ENCODE measurements at places on chromosomes 5 and 9.

- no peak for DNase-seq
These were observed 168.4 kb upstream of the MAP1B start for GRCh38 chr5:71938895-71939294.

- no peak for DNase-seq
These were observed 592.9 kb downstream of the SEMA5A start for GRCh38 chr5:8953016-8953415.

GRCh38 chr9:130890870-130891687 lies 5.5 kb downstream of the QRFP start:
- DNase-seq: no peak

GRCh38 chr9:99577351-99577750 lies 244.3 kb upstream of the NR4A3 start:
- no peak for DNase-seq

GRCh38 chr9:104961238-104961637 lies 33.3 kb upstream of the ABCA1 start:
- no peak for DNase-seq

DNA sequence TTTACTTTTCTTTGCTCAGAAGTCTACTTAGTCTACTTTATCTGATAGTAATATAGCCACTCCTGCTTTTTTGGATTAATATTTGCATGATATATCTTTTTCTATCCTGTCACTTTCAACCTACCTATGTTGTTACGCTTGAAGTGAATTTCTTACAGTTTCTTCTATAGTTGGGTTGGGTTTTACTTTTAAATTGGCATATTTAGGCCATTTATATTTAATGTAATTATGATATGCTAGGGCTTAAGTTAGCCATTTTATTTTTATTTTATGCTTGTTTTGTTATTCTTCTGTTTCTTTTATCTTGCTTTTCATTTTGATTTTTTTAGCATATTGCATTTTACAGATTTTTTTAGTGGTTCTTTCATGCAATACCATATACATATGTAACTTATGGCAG lies 164.7 kb downstream of the AOPEP start:
- DNase-seq: no peak

- no peak for DNase-seq
These were observed 2.0 kb upstream of the GCNT4 start for GRCh38 chr5:75054134-75054930.

- no peak for DNase-seq
These were observed 2163.5 kb upstream of the WWC1 start for GRCh38 chr5:166127766-166128570.

DNA sequence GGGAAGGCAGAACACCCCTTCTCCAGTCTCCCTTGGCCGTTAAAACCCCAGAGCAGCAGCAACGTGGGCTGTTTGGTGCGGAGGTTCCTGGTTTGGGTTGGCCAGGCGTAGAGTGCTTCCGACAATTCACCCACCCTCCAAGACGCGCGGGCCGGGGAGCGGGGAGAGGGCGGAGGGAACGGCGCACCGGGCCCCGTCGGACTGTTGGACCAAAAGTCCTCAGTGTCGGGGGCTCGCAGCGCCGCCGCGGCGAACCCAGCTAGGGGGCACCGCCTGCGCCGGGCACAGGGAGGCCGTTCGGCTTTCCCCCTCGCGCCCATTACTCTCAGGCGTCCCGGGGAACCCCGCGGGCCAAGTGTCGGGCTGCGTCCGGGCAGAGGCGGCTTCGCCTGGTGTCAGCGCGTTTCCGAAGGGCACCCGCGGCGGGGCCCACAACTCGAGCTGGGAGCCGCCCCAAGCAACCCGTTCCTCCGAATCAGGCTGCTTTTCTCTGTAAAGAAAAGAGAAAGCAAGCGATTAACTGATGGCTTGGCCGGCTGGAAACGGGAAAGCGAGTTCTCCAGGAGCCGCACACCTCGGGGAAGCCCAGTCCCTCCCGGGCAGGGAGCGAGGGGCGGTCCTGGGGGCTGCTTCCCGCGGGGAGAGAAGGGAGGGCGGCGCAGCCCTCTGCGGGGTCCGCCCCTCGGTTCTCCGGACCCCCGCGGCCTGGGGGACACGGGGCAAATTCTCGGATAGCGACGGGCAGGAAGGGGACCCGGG lies 145.5 kb downstream of the ERCC6L2 start:
- peak; percentile 74 for DNase-seq

DNA sequence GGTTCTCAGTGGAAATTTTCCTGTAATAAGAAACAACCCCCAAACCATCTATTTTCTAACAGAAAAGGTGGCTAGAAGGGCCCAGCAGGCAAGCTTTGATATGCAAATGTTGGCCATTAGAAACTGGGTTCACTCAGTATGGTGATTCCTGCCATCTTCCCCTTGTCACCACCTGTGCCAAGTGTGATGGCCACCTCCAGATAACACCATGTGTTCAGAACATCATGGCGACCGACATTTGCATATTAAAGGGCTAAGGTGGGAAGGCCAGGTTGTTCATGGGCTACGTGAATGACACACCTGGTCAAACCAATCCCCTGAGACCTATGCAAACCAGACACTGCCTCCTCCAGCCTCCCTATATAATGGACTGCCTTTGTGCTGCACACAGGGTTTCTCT lies 20.4 kb downstream of the FOXE1 start:
- no peak for DNase-seq

GRCh38 chr5:181164076-181164952 lies 16.9 kb downstream of the OR2V2 start:
- DNase-seq: no peak

- no peak for DNase-seq
These were observed 82.6 kb downstream of the OSTF1 start for GRCh38 chr9:75170898-75171360.

- peak; percentile 80 for DNase-seq
These were observed at the start of gene FNBP1 for GRCh38 chr9:130042885-130043653. FNBP1 (minus strand) TSS chr9:130043189; CDS start chr9:130042975, 214 bp downstream.

GRCh38 chr9:37983381-37984067 lies 79.6 kb upstream of the SLC25A51 start:
- DNase-seq: no peak

DNA sequence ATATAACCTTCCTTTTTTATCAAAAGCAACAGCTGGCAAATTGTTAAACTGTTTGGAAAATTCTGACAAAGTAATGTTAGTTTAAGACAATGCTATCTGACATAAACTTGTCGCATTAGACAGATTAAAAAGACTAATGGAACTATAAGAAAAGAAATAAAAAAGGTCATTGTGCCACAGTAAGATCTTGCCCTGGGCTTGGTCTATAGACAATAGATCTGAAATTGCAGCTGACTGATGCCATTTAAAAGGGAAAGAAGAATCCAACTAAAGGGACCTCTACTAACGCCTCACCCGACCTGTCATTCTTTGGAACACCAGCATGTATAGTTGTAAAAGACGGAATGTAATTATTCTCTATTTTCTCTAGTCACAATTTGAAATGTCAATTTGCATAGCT lies 644.4 kb upstream of the GRAMD2B start:
- no peak for DNase-seq

GRCh38 chr5:9112520-9113291 lies 433.2 kb downstream of the SEMA5A start:
- DNase-seq: no peak

GRCh38 chr9:129880654-129881546 lies 45.6 kb downstream of the USP20 start:
- DNase-seq: no peak

- no peak for DNase-seq
These were observed 22.7 kb downstream of the ANXA2R start for GRCh38 chr5:43017428-43017815.

DNA sequence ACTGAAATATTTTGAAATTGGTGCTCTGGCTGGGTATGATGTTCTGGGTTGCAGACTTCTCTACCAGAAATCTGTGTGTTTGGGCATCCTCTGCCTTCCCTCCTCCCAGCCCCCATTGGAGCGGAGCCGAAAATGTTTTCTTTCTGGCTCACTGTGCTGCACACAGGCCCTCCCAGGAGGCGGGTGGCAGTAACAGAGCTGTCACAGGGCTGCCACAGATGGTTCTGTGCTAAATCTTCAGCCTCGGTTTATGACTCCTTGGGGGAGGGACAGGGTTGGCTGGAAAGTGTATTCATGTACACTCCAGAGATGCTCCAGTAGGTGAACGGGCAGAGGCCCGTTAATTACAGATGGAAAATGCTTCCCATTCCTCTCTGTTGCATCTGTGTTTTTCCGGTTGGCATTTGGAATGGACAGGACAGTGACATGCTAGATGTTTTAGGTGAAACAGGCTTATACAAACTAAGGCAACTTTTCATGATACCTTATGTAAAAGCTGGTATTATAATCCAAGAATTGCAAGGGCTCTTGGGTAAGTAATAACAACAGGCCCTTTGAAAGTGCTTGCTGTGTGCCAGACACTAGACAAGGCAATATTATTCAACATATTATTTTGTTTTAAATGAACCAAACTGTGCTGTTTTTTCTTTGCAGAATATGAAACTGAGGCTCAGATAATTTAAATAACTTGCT lies 180.2 kb downstream of the ADCY2 start:
- DNase-seq: no peak

- peak; percentile 54 for DNase-seq
These were observed 20.2 kb downstream of the IGIP start for GRCh38 chr5:140145818-140146522.

GRCh38 chr5:97037819-97038218 lies 101.9 kb downstream of the LNPEP start:
- DNase-seq: no peak

DNA sequence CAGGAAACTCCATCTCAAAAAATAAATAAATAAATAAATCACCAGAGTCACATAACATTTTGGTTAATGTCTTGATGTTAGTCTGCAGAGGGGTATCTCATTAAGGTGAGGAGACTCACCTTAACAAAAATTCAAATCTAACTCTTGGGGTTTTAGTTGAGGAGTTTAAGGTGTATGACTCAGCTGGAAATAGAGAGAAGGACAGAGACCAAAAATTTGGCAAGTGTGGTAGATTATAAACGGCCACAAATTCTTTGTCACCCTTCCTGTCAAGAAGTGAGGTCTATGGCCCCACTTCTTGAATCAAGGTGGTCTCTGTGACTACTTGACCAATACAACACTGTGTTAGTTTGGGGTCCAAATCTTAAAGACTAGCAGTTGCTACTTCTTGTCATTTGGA lies 60.8 kb downstream of the TTC39B start:
- DNase-seq: no peak

DNA sequence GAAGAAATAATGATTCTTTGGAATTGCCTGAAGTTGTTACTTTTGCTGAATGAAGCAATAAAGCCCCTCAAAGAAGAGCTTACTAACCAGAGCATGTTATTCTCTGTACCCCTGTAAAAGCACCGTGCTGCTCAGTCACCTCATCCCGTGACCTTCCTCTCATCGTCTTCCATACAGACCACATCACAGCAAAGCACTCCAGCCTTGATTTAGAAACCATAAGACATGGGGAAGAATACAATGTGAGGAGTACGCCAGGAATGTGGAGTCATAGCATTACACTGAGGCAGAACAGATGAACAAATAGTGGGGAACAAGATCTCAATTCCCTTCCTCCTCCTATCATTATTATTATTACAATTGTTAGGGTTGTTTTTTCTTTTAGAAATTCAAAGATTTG lies 49.1 kb downstream of the ERAP1 start:
- no peak for DNase-seq

DNA sequence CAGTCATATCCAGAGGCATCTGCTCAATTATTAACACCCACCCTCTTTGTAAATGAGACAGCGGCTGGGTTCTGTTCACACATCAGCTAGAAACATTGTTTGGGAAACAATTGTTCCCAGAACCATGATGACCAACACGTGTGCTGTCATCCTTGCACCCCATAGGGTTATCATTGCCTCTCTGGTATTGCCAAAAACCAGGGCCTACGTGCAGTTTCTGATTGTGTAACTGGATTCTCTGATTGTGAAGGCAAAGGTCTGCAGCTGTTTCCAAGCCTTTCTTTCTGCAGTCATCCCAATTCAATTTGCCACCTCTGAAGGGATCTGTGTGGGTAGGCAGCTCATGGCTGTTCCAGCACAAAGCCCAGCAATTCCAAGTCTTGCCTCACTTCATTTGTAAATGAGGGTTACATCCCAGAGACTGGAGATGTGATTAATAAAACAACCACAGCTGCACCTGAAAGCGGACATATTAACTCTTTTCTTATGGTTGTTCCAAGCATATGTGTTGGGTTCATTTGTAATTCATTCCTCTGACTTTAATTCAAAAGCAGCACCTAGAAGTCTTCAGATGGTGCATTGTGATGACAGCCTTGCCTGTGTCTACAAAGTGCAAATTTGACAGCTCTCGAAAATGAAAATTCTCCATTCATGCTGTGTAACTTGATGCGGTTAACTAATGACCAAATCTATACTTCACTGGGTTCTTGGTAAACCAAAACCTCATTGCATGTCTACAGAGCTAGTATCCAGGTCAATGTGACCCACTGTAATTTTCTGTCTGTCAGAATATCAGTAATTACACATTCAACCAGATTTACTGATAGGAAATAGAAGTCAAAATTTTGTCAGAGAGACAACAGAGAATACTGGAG lies 66.6 kb downstream of the YIPF5 start:
- no peak for DNase-seq

DNA sequence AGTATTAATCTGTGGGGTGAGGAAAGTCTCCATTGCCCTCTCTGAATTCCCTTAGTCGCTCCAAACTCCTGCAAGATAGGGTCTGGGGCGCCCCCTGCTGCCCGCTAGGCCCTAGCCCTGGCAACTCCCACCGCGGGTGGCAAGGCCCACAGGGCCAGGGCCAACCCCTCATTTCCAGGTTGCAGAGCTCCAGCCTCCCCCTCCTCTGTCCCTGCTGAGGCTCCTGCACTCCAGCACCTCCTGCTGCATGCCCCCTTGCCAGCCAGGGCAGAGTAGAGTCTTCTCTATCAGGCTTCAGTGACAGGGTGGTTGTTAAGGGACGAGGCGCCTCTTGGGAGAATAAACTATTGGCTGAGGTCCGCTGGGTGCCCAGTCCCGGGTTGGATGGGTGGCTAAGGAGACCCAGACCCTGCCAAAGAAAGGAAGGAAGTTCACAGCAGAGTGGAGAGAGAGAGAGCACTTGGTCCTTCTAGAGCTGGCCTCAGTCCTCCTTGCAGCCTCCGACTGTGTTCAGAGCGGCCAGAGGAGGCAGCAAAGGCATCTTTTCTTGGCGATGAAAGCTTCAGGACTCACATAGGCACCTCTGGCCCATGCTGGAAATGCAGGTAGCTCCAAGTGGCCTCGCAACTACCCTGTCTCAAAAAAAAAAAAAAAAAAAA lies 45.6 kb downstream of the SAR1B start:
- DNase-seq: peak; percentile 77

GRCh38 chr5:82106207-82106606 lies 134.4 kb downstream of the ATG10 start:
- DNase-seq: no peak

GRCh38 chr9:84490842-84491325 lies 150.3 kb upstream of the SLC28A3 start:
- DNase-seq: no peak

GRCh38 chr9:23571414-23572104 lies 254.5 kb downstream of the ELAVL2 start:
- DNase-seq: no peak

GRCh38 chr5:146052780-146053179 lies 52.6 kb downstream of the PLAC8L1 start:
- no peak for DNase-seq

DNA sequence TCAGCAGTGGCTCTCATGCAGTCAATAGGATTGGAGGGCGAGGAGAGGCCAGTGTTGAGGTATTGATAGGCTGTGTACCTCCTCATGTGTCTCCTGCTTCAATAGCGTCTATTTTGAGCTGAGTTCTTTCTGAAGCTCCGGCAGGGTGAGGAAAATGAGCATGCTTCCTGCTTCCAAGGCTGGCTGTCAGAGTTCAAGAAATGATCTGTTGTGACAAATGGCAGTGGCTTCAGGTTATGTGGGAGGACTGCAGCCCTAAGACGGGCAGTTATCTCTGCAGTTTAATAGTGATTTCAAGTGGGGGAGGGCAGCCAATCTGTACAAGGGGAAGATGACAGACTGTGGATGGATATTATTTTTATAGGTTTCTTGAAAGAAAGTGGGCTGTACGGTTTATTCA lies 54.0 kb upstream of the CXCL14 start:
- DNase-seq: no peak
